HEK293T (cell line): ENCODE measurements at places on chromosomes 2 and 18.
A peak's percentile ranks its signal among the peaks of the same experiment; 100 is the strongest.

- no peak for DNase-seq
Observed at GRCh38 chr2:19038071-19039015, 320.1 kb downstream of the OSR1 start.

DNA sequence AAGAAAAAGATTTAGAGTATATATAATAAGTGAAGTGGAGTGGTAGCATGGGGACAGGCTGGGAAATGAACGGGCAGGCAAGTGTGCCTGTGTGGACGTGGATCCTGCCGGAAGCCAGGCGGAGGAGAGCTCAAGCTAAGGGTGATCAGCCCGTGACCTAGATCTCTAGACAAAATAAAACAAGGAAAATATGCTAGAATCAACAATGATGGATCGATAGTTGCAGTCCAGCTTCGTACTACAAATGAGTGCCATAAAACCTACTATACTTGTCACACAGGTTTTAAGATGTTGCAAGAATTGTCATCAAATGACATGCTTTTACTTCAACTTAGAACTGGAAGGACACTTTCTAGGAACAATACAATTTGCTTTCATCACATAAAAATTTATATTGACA lies 8.5 kb downstream of the EIF2AK2 start:
- no peak for DNase-seq

DNA sequence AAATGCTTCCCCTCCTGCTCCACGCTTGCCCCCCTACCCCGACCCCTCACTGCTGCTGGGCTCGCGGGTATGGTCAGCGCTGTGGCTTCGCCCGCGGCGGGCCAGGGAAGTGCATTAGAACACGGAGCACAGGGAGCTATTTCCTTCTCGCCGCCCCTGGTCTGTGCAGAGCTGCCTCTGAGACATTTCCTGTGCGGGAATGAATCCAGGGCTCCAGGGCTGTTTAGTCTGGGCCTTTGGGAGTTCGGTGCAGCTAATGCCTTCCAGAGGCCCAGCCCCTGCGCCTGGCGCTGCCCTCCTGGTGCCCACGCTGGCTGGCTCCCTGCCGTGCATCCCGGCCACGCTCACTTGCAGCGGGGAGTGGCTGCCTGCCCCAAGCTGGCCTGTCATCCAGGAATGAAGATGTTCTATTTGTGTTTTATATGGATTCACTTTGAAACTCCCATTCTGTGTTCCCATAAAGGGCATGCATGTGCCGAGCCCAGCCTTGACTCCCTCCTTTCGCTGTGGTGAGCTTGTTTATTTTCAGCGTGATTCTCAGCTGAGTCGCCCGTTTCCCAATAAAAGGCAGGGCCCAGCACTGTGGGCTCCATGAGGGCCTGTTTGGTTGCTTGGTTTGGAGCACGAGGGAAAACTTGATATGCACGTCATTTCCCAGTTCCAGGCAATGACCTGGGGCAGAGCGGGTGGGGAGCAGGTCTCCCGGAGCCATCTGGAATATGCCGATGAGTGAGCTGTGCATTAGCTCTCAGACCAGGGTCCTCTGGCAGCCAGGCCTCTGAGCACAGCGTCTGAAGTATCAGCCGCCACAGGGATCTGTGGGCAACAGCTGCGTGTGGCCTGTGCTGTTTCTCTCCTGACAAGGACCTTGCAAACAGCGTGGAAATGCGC lies 42.7 kb downstream of the SH3RF3 start:
- DNase-seq: no peak

DNA sequence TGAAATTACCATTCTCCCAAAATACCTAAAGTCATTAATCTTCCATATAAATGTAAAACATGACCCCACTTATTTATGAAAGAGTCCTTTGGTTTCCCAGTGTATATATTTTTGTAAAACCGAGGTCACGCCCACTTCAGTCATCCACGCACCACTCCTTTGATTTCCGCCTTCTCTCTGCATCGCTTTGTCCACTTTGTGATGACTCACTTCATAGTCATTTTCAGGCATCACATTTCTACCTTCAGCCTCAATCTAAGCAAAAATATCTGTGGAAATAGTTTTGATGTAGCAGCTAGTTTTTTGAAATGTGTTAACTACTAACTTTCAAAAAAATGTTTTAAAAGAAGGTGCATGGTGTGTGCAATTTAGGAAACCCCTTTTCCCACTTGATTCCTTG lies 793.5 kb upstream of the SOX11 start:
- DNase-seq: no peak

- no peak for DNase-seq
Observed at GRCh38 chr2:5868931-5869330, 176.7 kb downstream of the SOX11 start.

DNA sequence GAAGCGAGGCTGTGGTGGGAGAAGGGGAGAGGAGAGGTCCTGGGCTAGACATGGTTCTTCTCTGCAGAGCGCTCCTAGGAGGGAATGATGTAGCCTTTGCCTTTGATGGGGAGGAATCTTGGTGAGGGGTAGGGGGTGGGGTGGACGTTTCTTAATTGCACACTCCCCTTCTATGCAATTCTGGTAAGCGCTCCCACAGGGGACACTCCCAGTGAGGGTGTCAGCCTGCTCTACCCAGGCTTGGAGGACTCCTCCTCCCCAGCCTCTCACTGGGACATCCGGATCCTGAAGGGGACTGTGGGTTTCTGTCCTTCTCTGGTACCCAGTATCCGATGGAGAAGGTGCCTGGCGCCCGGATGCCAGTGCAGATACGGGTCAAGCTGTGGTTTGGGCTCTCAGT lies 114.3 kb downstream of the DYSF start:
- DNase-seq: no peak

DNA sequence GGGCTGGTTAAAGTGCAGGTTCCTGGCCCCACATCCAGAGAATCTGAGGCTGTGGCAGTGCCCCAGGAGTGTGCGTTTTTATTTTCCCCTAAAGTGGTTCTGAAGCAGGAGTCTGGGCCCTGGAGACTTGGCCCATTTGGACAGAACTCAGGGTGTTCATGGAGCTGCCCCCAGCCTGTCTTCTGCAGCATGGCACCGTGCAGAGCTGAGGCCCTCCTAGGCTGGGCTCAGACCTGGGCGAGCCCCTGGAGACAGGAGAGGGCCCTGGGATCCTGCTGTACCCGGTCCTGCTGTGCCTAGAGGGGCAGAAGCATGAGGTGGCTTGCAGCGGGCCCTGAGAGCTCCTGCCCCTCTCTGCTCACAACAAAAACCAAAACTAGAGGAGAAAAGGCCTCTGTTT lies 58.8 kb upstream of the B3GNT7 start:
- DNase-seq: peak; percentile 5

- DNase-seq: no peak
Observed at GRCh38 chr2:88810488-88810887, 119.0 kb downstream of the RPIA start.

- DNase-seq: no peak
Observed at GRCh38 chr2:44779793-44780192, 161.7 kb upstream of the SIX3 start.

DNA sequence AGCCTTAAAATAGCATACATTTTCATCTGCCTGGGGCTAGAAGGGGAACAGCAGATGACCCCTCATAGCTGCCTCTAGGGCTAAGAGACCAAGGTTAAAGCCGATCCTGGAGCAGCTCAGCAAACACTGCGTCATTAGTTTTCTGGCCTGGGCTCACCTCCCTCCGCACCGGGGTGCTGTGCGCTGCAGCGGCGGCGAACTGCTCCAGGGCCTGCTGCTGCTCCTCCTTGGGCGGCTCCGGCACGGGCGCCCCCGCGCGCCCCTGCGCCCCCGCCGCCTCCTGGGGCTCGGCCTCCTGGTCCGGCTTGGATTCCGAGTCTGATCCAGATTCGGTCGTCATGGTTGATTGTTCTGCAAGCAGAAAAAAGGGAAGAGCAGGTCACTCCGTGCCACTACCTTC lies 55.0 kb downstream of the EPB41L3 start:
- no peak for DNase-seq

- DNase-seq: no peak
Observed at GRCh38 chr2:218386505-218387368, 4.7 kb downstream of the SLC11A1 start.

- no peak for DNase-seq
Observed at GRCh38 chr2:72940786-72941185, 23.5 kb downstream of the EMX1 start.

GRCh38 chr2:27155069-27155520 lies 6.3 kb downstream of the TCF23 start:
- DNase-seq: no peak

- no peak for DNase-seq
Observed at GRCh38 chr2:222504719-222505118, 80.4 kb downstream of the SGPP2 start.

DNA sequence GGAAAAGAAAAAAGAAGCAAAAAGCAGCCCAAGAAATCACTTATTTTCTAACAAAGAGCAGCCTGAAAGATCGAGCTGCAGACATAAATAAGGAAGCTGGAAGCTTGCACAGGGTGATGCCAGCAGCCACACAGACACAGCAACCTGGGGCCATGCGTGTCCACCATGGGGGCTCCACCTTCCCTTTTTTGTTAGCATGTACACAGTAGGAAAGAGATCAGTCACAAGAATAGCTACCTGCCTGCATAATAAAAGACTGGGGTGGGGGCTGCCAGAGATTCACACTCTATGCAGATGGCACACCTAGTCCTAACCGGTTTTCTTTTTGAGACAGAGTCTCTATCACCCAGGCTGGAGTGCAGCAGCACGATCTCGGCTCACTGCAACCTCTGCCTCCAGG lies 2.9 kb upstream of the CNOT11 start:
- DNase-seq: no peak

DNA sequence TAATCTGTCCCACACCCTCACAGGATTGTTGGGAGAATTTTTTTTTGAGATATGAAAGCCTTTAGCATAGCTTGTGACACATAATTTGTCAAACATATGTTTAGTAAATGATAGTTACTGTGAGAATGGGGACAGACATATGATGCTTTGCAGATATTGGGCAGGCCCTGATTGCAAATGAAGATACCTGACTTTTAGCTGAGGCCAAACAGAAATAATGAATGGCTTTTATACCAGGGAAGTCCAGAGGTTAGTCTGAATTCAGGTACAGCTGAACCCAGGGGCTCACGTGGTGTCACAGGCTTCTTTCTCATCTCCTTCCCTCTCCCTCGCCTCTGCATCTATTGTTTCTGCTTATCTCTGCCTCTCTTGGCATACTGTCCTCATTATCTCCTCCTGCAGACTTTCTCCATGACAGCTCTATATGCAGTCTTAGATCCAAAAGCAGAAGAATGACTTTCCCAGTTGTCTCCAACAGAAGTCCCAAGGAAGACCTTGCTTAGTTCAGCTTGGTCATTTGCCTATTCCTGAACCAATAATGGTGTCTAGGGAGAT lies 4.9 kb upstream of the WNT10A start:
- no peak for DNase-seq

GRCh38 chr2:235946590-235946989 lies 221.6 kb downstream of the GBX2 start:
- no peak for DNase-seq

- no peak for DNase-seq
Observed at GRCh38 chr2:239747771-239748170, 277.4 kb downstream of the NDUFA10 start.

DNA sequence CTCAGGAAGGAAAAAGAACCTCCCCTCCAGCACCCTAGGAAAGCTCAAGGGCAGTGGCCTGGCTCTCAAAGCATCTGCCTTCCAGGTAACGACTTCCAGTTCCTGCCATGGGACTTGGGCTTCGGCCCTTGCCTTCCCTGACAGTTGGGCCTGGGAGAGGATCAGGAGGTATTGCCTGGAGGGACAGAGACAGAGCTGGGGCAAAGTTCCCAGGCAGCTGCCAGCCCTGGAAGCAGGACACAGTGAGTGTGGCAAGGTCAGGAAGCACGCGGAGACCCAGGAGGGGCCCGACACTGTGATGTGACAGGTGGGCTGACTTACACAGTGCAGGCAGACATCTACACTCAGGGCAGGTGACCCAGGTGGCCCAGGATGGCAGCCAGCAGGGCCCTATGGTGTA lies 87.5 kb upstream of the BOD1L2 start:
- DNase-seq: no peak

DNA sequence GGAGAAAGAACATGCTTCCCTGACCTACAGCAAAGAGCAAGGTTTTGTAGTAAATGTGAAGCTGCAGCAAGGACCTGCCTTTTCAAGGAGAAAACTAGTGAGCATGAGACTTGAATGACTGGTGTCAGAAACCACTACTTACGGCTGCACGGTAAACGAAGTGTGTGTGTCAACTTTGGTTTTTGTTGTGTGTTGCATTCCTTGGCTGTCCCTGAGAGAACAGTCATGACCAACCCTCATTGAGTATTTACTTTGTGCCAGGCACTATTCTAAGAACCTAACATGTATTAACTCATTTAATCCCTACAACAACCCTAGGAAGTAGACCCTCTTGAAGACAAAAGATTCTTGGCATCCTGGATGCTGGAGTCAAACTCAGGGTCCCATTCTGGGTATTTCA lies 22.8 kb downstream of the ACMSD start:
- DNase-seq: no peak

GRCh38 chr2:218964041-218964771 lies 4.7 kb downstream of the CDK5R2 start:
- no peak for DNase-seq

DNA sequence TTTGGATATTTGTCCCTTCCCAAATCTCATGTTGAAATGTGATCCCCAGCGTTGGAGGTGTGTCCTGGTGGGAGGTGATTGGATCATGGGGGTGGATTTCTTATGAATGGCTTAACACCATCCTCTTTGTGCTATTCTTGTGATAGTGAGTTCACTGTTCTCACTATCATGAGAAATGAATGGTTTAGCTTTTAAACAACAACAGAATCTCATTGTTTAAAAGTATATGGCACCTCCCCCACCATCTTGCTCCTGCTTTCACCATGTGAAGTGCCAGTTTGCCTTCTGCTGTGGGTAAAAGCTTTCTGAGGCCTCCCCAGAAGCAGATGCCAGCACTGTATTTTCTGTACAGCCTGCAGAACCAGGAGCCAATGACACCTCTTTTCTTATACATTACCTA lies 38.1 kb downstream of the KIAA1328 start:
- DNase-seq: no peak

- no peak for DNase-seq
Observed at GRCh38 chr2:233799716-233800115, 21.6 kb downstream of the MROH2A start.

- DNase-seq: no peak
Observed at GRCh38 chr2:17892770-17893534, 14.5 kb downstream of the KCNS3 start.

- no peak for DNase-seq
Observed at GRCh38 chr2:241069821-241070281, 32.2 kb downstream of the MTERF4 start.

- no peak for DNase-seq
Observed at GRCh38 chr18:58263055-58263957, 219.3 kb downstream of the NEDD4L start.

- DNase-seq: no peak
Observed at GRCh38 chr2:29463181-29463900, 348.1 kb downstream of the CLIP4 start.

- DNase-seq: no peak
Observed at GRCh38 chr2:25367296-25367695, 25.6 kb upstream of the DNMT3A start.

- DNase-seq: no peak
Observed at GRCh38 chr2:628651-629050, 48.6 kb downstream of the TMEM18 start.

DNA sequence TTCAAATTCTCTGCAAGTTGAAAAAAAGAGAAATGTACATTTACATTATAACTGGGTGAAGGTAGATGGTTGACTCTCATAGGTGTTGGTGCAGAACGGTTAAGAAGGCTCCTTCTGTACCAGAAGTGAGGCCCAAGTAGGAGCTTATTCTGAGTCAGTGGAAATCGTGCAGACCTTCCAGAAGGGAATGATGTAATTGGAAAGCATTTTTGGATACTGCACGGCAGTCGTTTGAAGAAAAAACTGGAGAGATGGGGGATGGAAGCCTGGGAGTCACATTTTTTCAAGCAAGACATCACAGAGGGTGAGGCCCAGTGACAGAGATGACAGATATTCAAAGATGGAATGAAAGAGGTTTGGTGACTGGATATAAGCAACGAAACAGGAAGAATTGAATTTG lies 39.4 kb downstream of the HRH4 start:
- DNase-seq: no peak
